ENCODE measurements at places on chromosomes 7 and 10.

GRCh38 chr10:89659143-89660131 lies 14.4 kb upstream of the PANK1 start:
- DNase-seq, result no peak

- DNase-seq, result no peak
These were observed 184.7 kb upstream of the FZD1 start for GRCh38 chr7:91079487-91079886.

DNA sequence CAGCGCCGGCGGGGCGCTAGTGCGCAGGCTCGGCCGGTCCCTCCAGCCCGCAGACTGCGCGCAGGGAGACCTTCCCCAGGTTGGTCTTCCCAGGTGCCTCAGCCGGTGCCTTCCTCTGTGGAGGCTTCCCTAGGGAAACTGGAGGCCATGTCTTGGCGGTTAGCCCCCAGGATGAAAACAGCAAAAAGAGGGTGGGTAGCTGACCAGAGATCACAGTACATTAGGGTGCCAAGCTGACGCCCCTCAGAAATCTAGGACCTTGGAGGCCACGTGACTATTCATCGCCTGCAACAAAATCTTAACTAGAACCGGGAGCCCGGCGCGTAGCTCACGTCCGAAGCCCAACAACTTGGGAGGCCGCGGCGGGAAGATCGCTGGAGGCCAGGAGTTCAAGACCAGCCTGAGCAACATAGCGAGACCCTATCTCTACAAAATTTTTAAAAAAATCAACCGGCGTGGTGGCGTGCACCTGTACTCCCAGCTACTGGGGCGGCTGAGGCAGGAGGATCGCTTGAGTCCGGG lies 327 bp upstream of the FIS1 start:
- no peak for DNase-seq

- no peak for DNase-seq
These were observed 136.6 kb upstream of the SVIL start for GRCh38 chr10:29771376-29771775.

DNA sequence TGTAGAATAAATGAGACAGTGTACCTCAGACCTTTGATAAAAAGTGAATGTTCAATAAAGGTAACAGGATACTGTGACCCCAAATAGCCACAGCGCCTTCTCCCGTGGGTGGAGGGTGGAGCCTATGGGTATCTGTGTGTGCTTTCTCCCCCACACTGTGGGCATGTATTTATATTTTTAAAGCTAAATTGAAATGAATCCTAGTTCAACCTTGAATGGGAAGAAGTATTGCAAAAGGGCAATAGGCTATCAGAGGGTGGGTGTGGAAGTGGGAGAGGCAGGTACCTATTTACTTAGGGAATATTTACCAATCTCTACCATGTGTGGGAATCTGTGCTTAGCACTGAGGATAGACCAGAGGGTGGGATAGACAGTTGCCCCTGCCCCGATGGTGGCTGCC lies 68.9 kb downstream of the PFKFB3 start:
- no peak for DNase-seq
